ENCODE measurements at places on chromosomes 1 and 21.

- DNase-seq = no peak
These were observed 30.4 kb upstream of the FOXO6 start for GRCh38 chr1:41330588-41331545.

- DNase-seq = no peak
These were observed 302.0 kb upstream of the ADGRL2 start for GRCh38 chr1:81498471-81499462.

DNA sequence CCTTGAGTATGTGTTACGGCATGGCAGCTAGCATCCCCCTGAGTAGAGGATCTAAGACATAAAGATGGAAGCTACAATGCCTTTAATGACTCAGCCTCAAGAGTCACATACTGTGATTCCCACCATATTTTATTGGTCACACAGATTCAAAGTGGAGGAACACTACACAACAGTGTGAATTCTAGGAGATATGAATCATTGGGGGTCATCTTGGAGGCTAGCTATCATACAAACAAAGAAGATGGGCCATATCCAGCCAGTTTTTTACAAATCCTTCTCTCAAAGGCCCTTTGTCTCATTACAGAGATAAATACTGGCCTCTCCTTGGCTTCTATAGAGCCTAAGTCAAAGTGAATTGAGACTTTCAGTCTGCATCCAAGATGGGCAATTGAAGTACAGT, 177.0 kb downstream of the TBX15 start:
- no peak for DNase-seq

DNA sequence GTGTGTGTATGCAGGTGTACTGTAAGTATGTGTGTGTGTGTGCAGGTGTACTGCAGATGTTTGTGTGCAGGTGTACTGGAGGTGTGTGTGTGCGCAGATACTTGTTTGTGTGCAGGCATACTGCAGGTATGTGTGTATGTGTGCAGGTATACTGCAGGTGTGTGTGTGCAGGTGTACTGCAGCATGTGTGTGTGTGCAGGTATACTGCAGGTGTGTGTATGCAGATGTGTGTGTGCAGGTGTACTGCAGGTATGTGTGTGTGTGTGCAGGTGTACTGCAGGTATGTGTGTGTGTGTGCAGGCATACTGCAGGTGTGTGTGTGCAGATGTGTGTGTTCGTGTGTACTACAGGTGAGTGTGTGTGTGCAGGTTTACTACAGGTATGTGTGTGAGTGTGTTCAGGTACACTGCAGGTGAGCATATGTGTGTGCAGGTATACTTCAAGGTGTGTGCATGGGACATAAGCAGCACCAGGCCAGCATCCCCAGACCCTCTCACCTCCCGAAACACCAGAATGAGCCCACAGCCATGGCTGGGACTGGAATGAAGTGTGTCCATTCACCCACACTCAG, 97.5 kb downstream of the DMRTB1 start:
- DNase-seq = no peak

GRCh38 chr1:231684356-231685244, 58.0 kb downstream of the DISC1 start:
- DNase-seq = no peak

DNA sequence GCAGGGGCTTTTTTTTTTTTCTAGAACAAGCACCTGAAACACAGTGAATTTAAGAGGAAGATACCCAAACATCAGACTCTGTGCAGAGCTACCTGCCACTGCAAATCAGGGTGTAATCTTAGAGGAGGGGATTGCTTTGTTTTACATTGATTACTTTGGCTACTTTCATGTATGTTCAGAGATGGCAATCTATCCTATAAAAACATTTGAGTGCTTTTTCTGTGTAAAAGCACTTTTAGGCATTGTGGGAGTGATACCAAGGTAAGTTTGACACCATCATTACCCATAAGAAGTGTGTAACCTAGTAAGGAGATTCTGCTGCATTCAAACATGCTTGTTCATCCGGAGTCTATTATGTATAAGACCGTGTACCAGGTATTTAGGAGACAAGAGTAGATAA, 50.1 kb downstream of the ZFYVE9 start:
- DNase-seq = no peak

DNA sequence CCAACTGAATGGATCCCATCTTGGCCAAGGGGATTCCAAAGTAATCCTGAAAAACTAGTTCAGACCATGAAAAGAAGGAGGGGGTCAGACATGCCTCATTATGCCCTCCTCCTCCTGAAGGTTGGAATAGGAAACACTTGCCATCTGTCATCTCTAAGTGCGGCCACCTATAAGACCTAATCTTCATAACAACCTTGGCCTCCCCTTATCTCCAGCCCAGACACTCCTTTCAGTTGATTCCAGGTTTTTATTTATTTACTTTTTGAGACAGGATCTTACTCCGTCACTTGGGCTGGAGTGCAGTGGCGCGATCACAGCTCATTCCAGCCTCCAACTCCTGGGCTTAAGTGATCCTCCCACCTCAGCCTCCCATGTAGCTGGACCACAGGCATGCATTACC, 19.7 kb downstream of the SNAP47 start:
- no peak for DNase-seq

DNA sequence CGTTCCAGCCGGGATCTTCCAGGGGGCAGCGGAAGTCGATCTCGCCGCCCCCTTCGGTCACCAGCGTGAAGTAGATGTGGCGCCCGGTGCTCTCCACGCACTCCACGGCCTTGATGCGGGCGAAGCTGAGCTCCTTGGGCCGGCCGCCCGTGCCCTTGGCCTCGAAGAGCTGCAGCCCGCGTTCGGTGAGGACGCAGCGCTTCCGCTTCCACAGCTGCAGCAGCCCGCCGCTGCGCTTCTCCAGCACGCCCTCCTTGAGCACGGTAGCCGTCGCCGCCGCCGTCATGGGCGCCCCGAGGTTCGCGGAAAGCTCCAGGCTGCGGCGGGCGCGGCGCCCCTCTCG, 516 bp downstream of the PHLDA3 start:
- no peak for DNase-seq

GRCh38 chr1:171784784-171785183, 3.3 kb downstream of the METTL13 start:
- no peak for DNase-seq

- peak; percentile 5 for DNase-seq
These were observed 94.1 kb downstream of the ADGRL2 start for GRCh38 chr1:81894867-81895266.

DNA sequence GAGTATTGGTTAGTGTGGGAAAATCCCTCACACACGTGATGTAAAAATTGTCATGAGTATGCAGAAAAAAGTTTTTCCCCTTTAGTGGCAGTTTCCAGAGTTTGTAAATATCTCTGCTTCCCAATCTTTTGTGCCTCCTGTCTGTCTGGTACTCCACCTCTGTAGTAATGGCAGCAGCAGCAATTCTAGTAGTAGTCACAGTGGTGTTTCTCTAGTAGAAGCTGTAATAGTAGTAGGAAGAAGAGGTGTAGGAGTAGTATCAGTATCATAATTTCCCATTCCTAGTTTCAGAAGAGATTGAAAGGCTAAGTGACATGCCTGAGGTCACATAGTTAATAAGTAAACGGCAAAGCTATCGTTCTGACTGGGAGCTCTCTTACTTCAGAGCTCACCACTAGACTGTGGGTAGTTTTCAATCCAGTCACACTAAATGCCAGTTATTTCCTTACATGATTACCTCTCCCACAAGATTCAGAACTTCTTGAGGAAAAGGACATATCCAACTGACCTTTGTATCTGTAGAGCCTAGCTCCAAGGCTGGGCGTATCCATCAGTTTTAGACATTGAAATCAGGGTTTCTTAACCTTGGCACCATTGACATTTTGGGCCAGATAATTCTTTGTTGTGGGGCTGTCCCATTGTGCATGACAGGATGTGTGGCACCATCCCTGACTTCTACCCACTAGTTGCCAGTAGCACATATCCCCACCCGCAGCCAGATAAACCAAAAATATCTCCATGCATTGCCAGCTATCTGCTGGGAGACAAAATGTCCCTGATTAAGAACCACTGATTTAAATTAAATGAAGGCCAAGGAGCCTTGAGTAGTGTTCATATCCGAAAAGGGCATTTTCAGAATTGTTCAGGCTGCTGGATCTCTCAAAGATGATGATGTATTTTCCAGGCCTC, 135.9 kb downstream of the FGGY start:
- no peak for DNase-seq

GRCh38 chr1:35535243-35535642, 22.0 kb downstream of the KIAA0319L start:
- DNase-seq = no peak

GRCh38 chr1:172637522-172637921, 21.4 kb upstream of the FASLG start:
- DNase-seq = peak; percentile 97

DNA sequence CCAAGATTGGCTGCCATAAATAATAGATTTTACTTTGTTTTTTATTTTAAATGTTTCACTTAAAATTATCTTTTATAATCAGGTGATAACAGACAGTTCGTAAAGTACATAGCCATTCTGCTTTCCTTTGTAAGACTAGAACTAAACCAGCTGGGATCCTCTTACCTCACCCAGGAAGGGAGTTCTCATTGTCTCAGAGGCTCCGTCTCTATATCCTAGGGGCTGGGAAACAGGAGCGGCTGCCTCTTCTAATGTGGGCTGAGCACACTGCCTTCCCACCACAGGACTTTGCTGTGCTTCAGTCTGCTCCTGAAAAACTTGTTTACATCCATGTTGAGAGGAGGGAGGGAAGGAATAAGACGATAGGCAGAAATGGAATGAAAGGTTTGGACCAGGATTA, 45.6 kb upstream of the PGD start:
- DNase-seq = no peak

- DNase-seq = no peak
These were observed 26.5 kb downstream of the GNAT2 start for GRCh38 chr1:109592916-109593315.

DNA sequence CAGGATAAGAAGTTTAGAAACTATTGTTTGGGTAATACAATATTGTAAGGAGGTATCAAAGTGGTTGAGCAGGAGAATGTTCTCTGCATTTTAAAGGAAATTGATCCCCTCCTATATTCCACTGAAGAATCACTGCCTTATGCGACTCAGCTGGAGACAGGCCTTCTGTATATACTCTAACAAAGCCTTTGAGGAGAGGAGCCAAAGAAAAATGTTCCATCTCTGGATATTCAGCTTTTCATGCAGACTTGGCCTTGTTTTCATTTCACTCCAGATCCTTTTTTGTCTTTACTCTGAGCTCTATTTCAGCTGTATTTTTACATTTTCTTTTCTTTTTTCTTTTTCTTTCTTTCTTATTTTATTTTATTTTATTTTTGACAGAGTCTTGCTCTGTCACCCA, 42.1 kb upstream of the S1PR1 start:
- no peak for DNase-seq

- no peak for DNase-seq
These were observed 38.8 kb upstream of the RASAL2 start for GRCh38 chr1:178055093-178055492.

GRCh38 chr21:32173121-32173724, 105.6 kb downstream of the MIS18A start:
- no peak for DNase-seq

GRCh38 chr1:19312782-19313635, 883 bp downstream of the SLC66A1 start:
- no peak for DNase-seq

DNA sequence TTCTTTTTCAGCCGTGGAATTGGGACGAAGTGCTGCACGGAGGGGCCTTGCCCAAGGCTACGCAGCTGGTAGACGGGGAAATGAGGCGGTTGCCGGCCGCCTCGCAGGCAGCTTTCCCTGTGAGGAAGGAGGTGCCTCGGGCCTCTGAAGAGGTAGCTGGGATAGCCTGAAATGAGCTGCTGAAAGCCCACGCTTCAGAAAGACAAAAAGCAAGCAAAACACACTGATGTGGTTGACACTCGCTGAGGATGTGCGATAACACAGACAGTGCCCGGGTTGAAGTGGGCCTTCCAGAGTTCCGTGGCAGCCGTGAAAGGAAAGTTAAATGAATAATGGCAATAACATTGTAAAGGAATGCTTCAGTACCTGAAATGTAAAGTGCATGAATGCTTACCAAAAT, 47.2 kb downstream of the S1PR1 start:
- DNase-seq = no peak

- no peak for DNase-seq
These were observed 102.6 kb upstream of the RRP15 start for GRCh38 chr1:218182455-218182854.

Data from brain microvascular endothelial cell (primary cell).